ENCODE measurements at places on chromosomes 5 and 9.

DNA sequence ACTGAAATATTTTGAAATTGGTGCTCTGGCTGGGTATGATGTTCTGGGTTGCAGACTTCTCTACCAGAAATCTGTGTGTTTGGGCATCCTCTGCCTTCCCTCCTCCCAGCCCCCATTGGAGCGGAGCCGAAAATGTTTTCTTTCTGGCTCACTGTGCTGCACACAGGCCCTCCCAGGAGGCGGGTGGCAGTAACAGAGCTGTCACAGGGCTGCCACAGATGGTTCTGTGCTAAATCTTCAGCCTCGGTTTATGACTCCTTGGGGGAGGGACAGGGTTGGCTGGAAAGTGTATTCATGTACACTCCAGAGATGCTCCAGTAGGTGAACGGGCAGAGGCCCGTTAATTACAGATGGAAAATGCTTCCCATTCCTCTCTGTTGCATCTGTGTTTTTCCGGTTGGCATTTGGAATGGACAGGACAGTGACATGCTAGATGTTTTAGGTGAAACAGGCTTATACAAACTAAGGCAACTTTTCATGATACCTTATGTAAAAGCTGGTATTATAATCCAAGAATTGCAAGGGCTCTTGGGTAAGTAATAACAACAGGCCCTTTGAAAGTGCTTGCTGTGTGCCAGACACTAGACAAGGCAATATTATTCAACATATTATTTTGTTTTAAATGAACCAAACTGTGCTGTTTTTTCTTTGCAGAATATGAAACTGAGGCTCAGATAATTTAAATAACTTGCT is 180.2 kb downstream of the ADCY2 start:
- DNase-seq = peak; percentile 76

GRCh38 chr5:26553079-26553478 is 485.3 kb downstream of the CDH9 start:
- no peak for DNase-seq

- DNase-seq = no peak
Observed at GRCh38 chr9:13823026-13823425, 490.9 kb downstream of the NFIB start.

GRCh38 chr9:124342776-124343485 is 72.3 kb downstream of the PSMB7 start:
- peak; percentile 56 for DNase-seq
